ENCODE measurements at places on chromosomes 16 and 17.

DNA sequence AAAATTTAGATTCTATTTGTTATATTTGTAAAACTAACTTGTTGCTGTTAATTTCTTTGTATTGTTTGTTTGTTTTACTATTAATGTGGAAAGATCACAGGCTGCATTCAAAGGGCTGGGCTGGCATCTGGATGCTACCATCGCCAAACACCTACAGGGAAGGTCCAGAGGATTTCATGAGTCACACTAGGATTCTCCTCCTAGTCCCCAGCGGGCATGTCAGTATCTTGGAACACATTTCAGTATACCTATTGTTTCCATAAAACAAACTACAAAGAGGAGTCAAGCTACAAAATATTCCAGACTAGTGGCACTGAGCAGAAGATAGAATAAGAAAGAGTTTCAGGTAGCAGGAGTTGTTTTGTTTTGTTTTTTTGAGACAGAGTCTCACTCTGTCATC lies 55.3 kb downstream of the NOG start:
- DNase-seq, result no peak

- no peak for DNase-seq
Observed at GRCh38 chr17:79707931-79708891, 22.5 kb upstream of the ENPP7 start.

GRCh38 chr17:41563607-41564170 lies 8.2 kb downstream of the KRT9 start:
- no peak for DNase-seq

GRCh38 chr17:74532115-74532514 lies 840 bp upstream of the CD300LB start:
- no peak for DNase-seq

DNA sequence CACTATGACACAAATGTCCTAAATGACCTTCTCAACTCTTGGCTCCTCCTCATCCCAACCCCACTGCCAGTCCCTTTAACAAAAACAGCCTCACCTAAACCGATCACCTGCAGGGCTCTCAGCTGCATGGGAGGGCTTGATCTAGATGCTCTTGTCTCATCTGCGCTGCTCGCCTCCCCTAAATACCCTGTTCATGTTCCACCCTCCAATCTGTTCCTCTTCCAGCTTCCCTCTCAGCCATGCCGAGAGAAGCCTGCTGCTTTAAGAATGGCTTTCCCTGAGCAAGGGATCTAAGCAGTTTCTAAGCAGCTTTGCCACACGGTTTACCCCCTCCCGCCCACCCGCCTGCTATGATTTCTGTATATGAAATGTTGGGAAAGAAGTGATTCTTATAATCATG lies 23.7 kb downstream of the PIPOX start:
- DNase-seq, result no peak

All from iPS DF 6.9 (cell line).